ENCODE measurements at places on chromosomes 1 and 21.

DNA sequence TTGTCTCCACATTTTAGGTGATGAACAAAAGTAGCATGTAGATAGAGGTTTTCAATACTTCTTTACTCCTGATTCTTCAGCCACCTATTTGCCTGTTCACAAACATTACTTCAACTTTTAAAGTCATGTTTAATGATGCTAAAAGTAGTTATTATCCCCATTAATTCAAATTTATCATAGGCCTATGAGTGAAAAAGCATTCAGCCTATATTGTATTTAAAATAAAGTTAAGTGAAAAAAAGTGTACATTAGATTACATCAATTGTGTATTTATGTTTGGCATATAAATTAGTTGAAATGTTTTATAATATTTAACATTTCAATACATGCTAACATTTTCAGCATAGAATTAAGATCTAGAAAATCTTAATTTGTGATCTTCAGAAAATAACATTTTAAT lies 10.5 kb downstream of the CDKN2C start:
- no peak for DNase-seq

DNA sequence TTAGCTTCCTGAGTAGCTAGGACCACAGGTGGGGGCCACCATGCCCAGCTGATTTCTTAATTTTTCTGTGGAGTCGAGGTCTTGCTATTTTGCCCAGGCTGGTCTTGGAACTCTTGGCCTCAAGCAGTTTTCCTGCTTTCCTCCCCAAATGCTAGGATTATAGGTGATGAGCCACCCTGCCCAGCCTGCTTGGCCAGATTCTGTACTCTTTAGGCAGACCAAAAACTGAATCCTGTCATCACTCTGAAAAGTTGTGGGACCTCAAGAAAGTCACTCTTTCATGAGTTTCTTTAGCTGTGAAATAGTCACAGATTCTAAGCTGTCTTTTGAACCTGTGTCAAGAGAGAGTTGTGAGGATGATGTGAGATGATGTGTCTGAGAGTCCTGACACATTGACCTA lies 105.4 kb downstream of the CAMTA1 start:
- no peak for DNase-seq

DNA sequence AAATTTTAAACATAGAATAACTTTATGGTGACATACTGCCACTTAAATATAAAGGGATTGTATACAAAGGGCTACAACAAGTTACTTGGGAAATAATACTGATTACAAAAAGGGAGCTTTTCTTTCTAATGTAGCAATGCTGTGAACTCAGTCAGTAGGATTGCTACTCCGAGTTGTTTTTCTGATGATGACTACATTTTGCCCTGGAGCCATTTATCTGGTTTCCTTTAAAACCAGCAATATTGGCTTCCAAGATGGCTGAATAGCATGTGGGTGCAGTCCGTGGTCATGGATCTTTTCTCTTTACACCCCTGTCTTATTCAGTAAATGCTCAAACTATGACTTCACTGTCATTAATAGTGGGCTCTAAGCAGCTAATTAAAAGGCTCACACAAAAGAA lies 92.6 kb upstream of the NEK7 start:
- DNase-seq: no peak

DNA sequence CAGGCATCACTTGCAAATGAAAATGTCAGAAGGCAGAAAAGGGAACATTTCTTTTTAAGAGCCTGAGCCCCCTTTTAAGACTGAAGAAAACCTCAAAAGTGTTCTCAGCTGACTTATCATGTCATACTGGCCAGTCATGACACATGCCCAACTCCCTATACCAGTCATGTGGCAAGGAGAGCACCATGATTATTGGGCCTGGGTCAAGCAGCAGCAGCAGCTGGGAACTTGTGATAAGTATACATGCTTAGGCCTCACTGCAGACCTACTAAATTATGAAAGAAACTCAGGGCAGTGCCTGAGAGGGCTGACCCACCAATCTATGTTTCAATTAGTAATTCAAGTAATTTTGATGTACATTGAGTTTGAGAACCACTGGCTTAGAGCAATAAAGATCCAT lies 8.6 kb downstream of the RO60 start:
- no peak for DNase-seq

- no peak for DNase-seq
These were observed 111.6 kb upstream of the ZC3H12A start for GRCh38 chr1:37362594-37363385.

DNA sequence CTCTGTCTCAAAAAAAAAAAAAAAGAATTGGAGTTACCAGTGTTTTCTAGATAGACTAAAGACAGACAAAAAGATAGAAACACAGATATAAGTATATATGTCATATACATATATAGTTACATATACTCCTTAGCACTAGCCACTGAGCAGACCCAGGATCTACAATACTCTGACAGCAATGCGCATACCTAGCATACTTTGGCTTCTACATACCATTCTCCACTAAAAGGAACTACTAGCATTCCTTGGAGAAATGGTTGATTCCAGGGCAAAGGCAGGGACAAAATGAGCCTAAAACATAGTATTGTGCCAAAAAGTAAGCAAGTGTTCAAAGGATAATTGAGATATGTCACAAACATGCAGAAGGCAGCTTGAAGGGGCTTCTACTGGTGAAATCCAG lies 22.7 kb downstream of the SYNJ1 start:
- DNase-seq: no peak

- no peak for DNase-seq
These were observed 275.2 kb upstream of the C1orf105 start for GRCh38 chr1:172145231-172145651.

- no peak for DNase-seq
These were observed 90.3 kb downstream of the LYST start for GRCh38 chr1:235776396-235776795.

GRCh38 chr1:24139841-24140425 lies 3.0 kb downstream of the IL22RA1 start:
- no peak for DNase-seq

DNA sequence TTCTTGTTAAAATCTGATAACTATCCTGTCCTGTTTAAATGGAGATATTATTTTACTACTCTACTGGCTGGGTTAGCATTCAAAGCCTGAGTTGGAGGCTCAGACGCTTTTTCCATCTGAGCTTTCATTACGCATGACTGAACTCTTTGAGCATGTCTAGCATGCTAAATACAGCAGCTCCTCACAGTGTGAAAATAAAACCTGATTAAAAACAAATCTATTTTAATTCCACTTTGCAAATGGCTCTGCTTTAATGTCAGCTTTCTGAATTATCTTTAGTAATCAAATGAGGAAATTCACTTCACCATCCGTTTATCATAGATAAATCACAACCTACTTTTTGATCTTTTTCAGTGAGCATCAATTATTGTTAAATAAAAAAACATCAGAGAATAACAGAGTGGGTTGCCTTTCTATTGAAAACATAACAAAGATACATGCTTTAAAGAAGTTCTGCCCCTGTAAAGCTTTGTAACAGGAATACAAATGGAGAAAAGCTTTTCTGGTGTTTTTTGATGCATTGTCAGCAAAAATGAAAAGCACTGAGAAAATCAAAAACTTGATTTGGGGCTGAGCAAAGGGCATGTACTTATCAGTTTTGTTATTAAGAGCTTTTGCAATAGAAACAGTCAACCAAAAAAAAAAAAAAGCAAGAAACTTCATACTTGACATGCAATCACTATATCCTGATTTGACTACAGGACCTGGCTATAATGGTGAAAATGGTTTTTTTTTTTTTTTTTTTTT lies 3.5 kb upstream of the SPEN start:
- DNase-seq: no peak

DNA sequence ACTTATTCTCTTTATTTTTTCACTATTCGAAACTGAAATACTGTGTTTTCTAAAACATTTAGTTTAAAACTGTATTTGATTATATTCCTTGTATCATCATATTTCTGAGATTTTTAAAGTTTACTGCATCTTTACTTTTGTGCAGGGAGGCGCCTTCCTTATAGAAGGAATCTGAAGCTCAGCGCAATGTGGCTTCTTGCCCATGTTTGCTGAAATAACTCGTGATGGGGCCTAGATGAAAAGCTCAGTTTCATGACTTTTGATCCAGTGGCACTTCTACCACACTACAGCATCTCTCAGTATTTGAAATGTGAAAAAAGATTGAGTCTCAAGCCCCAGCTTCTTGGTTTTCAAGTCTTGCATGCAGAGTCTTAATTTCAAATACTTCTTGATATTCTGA lies 28.4 kb downstream of the CACHD1 start:
- no peak for DNase-seq

GRCh38 chr1:194155962-194156361 lies 969.5 kb upstream of the B3GALT2 start:
- DNase-seq: no peak

DNA sequence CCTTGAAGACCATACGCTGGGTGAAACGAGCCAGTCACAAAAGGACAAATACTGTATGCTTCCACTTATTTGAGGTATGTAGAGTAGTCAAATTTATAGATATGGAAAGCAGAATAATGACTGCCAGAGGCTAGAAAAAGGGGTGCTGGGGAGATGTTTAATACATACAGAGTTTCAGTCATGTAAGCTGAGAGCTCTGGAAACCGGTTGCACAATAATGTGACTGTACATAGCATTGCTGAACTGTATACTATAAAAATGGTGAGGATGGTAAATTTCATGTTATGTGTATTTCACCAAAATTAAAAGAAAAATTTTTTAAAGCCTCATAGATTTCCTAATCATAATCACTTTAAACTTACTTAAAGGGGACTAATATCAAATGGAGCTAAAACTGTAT lies 110.8 kb downstream of the ZZZ3 start:
- no peak for DNase-seq

DNA sequence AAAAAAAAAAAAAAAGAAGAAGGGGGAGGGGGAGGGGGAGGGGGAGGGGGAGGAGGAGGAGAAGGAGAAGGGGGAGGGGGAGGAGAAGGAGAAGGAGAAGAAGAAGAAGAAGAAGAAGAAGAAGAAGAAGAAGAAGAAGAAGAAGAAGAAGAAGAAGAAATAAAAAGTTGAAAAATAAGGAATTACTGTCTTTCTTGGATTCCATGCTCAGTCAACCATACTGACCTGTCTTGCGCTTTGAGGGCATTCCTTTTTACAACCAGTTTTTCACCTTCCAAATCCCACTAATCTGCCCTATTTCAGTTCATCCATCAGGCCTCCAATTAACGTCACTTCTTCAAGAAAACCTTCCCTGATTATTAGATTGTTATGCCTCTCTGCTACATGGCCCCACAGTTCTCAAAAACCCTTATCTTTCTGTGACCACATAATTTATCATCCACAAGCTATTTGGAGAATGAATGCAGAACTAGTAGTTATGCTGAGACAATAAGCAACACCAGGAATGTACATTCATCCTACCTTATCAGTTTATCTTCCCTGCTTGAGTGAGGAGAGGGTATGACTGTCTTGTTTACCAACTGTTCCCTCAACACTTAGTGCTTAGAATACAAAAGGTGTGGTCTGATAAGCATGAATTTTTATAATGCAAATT lies 57.5 kb upstream of the GUCA2A start:
- no peak for DNase-seq

DNA sequence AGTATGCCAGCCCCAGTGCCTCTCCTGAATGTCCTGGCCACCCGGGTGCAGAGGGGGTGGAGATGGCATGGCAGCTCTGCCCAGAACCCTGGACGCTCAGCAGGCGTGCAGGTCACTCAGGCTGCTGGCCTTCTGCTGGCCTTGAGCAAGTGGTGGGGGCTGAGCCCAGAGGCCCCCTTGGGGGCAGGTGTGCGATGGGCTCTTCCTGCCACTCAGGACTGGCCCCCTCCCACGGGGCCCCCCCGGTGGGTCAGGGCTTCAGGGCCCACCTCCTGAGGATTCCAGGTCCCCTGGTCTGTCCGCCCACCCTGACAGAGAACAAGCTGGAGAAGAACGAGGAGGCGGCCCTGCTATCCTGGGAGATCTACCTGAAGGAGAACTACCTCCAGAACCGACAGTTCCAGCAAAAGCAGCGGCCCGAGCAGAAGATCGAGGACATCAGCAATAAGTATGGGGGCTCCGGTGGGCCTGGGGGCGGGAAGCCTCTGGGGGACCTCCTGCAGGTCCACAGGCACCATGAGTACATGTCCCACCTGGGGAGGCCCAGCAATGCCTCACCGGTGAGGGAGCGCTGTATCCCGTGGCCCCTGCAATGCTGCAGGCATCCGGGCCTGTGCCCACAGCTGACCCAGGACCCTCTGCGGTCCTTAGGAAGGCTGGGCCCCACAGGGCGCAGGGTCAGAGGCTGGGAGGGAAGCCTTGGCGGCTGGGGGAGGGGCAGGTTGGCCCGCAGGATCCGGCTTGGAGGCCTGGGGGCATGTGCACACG lies 37.0 kb upstream of the LRRC3 start:
- DNase-seq: no peak

- DNase-seq: no peak
These were observed 674.6 kb downstream of the PTPRC start for GRCh38 chr1:199313444-199313843.

GRCh38 chr1:194917769-194918168 lies 1690.5 kb downstream of the KCNT2 start:
- no peak for DNase-seq

DNA sequence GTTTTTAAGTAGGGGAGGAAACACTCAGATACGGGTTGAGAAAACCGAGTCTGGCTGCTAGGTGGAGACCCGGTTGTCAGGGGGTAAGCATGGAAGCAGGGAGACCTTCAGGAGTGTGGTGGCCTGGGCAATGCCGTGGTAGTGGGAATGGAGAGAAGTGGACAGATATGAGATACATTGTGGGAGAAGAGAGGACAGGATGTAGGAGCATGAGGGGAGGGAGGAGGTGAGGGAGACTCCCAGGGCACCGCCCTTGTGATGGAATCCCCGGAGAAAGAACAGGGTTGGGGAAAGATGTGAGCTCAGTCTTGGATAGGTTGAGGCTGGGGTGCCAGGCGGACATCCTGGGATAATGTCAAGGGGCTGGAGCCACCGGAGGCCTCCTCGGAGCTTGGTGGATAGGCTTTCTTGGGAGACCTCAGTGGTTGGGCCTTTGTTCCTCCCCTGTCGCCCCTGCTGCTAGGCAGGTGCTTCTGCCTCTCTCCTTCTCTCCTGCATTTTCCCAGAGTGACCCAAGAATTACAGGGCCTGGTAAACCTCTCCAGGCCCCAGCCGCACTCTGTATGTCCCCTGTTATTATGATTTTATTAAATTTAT lies 21.3 kb downstream of the ZNF362 start:
- DNase-seq: no peak

DNA sequence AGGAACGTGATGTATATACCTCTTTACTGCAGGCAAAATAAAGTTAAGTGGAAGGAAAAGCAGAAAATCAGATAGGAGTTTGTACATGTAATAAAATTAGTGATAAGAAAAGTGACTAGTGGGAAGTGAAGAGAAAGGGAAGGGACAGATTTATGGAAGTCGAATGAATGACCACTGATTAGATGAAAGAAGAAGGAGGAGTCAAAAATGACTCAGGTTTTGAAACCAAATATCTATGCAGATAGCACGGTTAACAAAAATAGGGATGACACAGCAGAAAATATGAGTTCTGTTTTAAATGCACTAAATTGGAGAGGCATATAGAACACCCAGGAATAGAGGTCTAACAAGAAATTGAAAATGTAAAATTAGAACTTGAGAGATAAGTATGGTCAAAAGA lies 128.0 kb downstream of the HMCN1 start:
- DNase-seq: no peak

- DNase-seq: no peak
These were observed 28.6 kb downstream of the CAMSAP2 start for GRCh38 chr1:200767321-200767720.

- DNase-seq: no peak
These were observed 63.1 kb upstream of the HIVEP3 start for GRCh38 chr1:41981796-41982195.

Data from activated naive CD4-positive, alpha-beta T cell treated with anti-CD3 and anti-CD28 coated beads, Interleukin-2, amount 50 U/mL, for 16 hours (primary cell).